ENCODE measurements at places on chromosomes 1 and 21.
A peak's percentile ranks its signal among the peaks of the same experiment; 100 is the strongest.

- DNase-seq, result no peak
Measured at GRCh38 chr21:24955275-24955961, 651.9 kb downstream of the MRPL39 start.

- peak; percentile 73 for DNase-seq
Measured at GRCh38 chr1:201108614-201109013, 3.6 kb downstream of the CACNA1S start.

GRCh38 chr1:54477153-54477561 is 70.9 kb upstream of the ACOT11 start:
- DNase-seq, result no peak

DNA sequence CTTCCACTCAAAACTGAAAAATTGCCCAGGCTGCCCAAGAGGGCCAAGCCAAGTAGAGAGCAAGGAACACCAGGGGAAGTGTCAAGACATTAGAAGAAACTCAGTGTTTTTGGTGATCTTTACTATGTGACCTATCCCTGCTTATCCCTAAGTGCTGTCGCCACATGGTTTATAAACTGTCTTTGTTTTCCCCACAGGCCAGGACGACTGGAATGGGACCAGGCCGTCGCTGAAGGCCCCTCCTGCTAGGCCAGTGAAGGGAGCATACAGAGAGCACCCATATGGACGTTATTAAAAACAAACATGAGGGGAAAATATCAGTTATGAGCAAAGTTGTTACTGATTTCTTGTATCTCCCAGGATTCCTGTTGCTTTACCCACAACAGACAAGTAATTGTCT is 28.7 kb downstream of the KHDRBS1 start:
- no peak for DNase-seq

DNA sequence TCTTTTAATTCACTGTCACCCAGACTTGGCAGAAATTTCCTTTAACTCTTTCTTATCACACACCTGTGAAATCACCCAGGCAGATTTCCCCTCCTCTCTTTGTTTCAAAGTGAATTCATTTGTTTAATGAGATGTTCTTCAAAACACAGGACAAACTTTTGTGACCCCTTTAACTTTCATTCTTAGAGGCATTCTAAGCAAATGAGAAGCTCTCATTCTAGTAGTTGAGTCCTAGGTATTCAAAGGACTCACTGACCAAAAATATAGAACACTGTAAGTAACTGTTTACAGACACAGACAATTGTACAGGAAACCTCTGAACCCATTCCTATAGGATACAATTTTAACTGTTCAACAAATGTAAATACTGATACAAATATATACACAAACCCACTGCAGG is 16.9 kb downstream of the LRRC8C start:
- no peak for DNase-seq

DNA sequence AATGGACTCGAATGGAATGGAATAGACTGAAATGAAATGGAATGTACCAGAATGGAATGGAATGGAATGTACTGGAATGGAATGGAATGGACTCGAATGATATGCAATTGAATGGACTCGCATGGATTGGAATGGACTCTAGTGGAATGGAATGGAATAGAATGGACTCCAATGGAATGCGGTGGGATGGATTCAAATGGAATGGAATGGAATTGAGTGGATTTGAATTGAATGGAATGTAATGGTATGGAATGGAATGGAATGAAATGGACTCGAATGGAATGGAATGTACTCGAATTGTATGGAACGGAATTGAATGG is 99.6 kb upstream of the FBXO28 start:
- DNase-seq, result no peak

- DNase-seq, result no peak
Measured at GRCh38 chr1:207745285-207745684, 6.6 kb upstream of the CD46 start.

GRCh38 chr1:228048120-228048519 is 34.4 kb upstream of the ARF1 start:
- no peak for DNase-seq

GRCh38 chr1:10108134-10108663 is 75.4 kb downstream of the UBE4B start:
- DNase-seq, result no peak

DNA sequence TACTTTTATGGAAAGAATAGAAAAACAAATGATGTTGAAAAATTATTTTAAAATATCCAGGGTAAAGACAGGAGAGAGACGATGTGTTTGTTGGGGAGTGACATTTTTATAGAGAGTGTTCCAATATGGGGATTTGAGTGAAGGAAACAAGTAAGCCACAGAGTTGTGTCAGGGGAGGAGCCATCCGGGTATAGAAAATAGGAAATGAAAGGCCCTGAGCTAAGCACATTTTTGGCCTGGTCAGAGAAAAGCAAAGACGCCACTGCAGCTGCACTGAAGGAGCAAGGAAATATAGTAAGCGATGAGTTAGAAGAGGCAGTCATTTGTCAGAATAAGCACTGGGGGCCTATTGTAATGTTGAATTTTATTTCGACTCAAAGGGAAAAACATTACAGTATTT is 107.3 kb upstream of the ADGRL4 start:
- no peak for DNase-seq

DNA sequence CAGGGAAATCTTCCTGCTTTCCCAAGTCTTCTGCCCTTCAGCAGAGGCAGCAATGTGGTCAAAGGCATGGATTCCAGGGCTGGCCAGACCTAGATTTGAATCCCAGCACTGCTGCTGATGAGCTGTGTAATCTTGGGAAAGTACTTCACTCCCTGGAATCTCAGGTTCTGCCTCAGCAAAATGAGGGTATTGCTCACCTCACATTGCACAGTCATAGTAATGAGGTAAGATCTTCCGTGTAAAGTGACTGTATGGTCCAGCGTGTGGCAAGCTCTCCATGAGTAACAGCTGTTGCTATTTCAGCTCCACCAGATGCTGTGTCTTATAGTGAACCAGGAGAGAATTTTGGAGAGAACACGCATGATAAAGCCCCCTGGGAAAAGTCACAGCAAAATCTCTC is 56.1 kb upstream of the F3 start:
- no peak for DNase-seq

GRCh38 chr1:67754526-67754920 is 69.5 kb downstream of the GADD45A start:
- no peak for DNase-seq

GRCh38 chr1:168480997-168481396 is 62.8 kb downstream of the XCL2 start:
- DNase-seq, result no peak

DNA sequence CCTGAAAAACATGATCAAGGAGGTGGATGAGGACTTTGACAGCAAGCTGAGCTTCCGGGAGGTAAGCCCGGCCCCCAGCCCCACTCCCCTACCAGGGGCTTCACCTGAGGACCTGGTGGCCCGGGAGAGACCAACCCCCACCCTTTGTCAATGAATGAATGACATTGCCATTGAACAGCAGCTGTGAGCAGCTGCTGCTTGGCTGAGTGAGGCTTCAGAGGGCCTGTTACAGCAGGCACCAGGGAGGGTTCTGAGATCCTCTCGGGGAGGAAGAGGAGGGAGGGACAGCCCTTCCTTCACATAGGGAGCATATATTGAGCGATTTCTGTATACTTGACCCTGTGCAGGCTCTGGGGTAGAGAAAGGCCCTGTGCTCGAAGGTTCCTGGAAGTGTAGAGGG is 12.3 kb upstream of the CTRC start:
- DNase-seq, result no peak

DNA sequence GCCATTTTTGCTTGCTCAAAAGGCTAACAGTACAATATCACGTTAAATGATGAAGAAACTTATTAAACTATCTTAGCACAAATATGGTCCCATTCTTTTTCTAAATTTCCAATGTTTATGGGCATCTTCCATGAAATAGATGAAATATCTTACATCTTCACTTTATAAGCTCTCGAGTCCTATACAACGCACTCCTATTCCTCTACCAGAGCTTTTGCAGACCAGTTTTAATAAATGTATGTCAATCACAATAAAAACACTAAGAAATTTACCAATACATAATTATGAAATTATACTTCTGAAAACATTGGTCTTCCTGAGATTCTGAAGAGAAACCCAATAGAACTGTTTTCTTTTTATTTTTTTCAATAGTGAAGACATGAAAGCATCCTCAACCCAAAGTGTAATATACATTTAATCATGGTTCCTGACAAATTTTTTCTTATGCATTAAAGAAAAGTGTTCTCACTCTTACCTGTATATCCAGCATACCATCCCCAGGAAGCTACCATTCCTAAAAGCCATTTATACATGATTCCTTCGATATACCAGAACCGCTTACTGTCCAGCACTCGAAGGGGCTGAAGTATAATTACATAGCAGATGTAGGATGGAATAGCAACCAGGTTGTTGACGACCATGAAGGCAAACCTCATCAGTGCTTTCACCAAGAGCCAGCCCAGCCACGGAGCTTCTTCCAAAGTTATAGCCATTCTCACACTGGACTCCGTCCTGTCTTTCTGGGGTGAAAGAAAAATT is 1.8 kb downstream of the LPGAT1 start:
- no peak for DNase-seq

GRCh38 chr1:158095737-158096335 is 84.9 kb upstream of the CD1D start:
- no peak for DNase-seq

GRCh38 chr1:166839600-166840308 is 479 bp downstream of the POGK start:
- no peak for DNase-seq

DNA sequence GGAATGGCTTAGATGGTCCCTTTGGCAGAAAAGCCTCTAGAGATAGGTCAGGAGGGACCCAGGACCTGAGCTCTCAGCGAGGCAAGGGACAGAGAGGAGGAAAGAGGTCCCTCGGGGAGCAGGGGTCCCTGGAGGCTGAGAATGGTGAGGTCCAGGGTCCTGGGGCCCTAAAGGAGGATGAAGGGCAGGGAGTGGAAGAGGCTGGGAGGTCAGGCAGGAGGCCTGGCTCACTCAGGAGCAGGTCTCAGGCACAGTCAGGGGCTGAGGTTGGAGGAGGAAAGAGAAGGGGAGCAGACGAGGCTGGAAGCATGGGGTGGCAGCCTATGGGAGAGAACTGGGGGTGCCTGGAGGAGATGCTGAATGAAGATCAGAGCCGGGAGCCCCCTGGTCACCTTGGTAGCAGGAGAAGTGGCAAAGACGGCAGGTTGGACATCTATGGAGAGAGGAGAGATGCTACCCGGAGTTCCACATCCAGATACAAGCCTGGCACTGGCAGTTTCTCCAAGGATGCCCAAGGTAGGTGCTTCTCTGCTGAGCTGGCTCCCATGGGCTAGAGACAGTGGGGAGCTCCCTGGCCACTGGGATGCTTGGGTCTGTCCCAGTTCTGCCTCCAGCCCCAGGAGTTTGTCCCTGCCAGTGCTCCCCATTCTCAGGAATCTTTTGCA is 22.6 kb downstream of the IGFN1 start:
- no peak for DNase-seq

DNA sequence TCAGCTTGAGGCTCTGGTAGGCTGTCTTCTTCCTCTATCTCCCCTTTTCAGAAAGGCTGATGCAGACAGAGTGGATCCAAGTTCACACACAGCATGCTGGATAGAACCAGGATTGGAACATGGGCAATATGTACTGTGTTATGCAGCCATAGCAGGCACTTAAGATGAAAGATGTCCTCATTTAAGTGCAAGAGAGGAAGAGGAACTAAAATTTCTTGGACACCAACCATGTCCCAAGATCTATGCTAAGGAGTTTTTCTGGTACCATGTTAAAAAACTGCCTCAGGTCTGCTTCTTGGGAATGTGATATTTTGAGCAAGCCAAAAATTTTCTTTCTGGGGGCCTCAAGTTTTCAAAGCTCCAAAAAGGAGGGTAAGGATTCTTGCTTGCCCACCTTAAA is 1.2 kb downstream of the SDHB start:
- no peak for DNase-seq
